ENCODE measurements at places on chromosomes 4 and X.

GRCh38 chrX:106932492-106932923 is 12.3 kb downstream of the CLDN2 start:
- DNase-seq = no peak

- DNase-seq = no peak
Observed at GRCh38 chr4:104015680-104016079, 295.9 kb upstream of the TACR3 start.

GRCh38 chrX:24294619-24295018 is 19.2 kb downstream of the SUPT20HL2 start:
- no peak for DNase-seq

- DNase-seq = no peak
Observed at GRCh38 chrX:43615660-43616059, 40.4 kb upstream of the MAOA start.

GRCh38 chr4:58543465-58543864 is 1433.3 kb upstream of the IGFBP7 start:
- no peak for DNase-seq

DNA sequence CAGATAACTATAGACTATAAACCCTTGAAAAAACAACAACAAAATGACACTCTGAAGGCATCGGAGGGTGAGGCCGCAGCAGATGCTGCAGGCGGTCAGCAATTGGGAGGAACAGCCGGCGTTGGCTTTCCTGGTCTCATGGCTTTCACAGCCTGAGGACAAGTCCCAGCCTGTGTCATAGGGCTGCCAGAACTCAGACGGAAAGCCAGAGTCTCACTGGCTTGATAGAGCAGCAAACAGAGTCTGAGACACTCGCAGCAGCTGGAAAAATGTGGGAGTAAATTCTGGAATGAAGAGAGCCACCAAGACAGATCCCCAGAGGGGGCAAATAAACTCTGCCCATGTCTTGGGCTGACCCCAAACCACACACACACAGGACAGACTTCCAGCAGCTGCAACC is 86.3 kb downstream of the PPP2R2C start:
- no peak for DNase-seq

DNA sequence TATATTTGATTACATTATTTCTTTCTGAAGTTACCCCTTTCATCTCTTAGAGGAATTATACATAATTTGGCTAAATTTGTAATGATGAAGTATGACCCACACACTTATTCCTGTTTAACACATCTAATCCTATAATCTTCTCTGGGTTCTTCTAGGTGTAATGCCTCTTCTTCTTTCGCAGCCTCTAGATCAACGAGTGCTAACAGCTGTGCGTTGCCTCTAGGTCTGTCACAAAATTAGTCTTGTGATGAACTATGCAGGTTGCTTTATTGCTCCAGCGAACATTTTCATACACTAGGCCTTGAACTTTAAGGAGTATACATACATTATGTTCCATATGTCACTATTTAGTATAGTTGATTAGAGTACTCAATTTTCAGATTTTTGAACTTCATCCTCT is 89.9 kb downstream of the TTC29 start:
- no peak for DNase-seq

DNA sequence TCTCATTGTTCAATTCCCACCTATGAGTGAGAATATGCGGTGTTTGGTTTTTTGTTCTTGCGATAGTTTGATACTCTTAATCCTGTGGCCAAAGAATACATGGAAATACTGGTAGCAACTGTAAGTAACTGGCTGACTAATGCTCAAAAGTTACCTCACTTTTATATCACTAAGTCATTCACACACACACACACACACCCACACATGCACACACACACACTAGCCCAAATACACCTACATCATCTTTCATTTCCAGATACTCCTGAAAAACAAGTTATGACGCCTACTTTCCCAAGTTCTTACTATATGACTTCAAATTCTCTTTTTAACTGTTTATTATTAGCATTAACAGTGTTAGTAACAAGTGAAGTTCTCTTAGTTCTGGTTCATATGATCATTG is 101.3 kb downstream of the DCHS2 start:
- no peak for DNase-seq

Data from activated CD4-positive, CD25-positive, alpha-beta regulatory T cell treated with anti-CD3 and anti-CD28 coated beads, Interleukin-2, amount 50 U/mL, for 16 hours (primary cell).